ENCODE measurements at places on chromosomes 1 and 21. TPM values are rescaled to one million over a fixed set of nuclear protein-coding genes. Genes with fewer than 3 reads are reported as not detected.

The ZFP69B gene
- total RNA-seq: 7.7 TPM

The OR2L8 gene
- total RNA-seq: not detected

The CR1L gene
- not detected for total RNA-seq

The DAB1 gene
- total RNA-seq: 0.97 TPM

The IFI44 gene
- total RNA-seq: 77.1 TPM

The RGS4 gene
- not detected for total RNA-seq

The TSPAN1 gene
- 40.9 TPM for total RNA-seq

GRCh38 chr21:41979335-41979734 is 25.5 kb upstream of the C2CD2 start:
- H3K36me3 ChIP-seq: no peaks in the 10 kb centered on the region
- H3K4me1 ChIP-seq: no peaks in the 10 kb centered on the region
- no peak for DNase-seq
- H3K27ac ChIP-seq: no peak overlapping the region
- no peak overlapping the region for H3K4me3 ChIP-seq
- no peaks in the 10 kb centered on the region for H3K27me3 ChIP-seq

GRCh38 chr1:241263346-241263745 is 93.7 kb downstream of the RGS7 start:
- H3K4me1 ChIP-seq: no peaks in the 10 kb centered on the region
- H3K27ac ChIP-seq: no peak overlapping the region
- no peak for DNase-seq
- H3K27me3 ChIP-seq: no peaks in the 10 kb centered on the region
- no peaks in the 10 kb centered on the region for H3K36me3 ChIP-seq

DNA sequence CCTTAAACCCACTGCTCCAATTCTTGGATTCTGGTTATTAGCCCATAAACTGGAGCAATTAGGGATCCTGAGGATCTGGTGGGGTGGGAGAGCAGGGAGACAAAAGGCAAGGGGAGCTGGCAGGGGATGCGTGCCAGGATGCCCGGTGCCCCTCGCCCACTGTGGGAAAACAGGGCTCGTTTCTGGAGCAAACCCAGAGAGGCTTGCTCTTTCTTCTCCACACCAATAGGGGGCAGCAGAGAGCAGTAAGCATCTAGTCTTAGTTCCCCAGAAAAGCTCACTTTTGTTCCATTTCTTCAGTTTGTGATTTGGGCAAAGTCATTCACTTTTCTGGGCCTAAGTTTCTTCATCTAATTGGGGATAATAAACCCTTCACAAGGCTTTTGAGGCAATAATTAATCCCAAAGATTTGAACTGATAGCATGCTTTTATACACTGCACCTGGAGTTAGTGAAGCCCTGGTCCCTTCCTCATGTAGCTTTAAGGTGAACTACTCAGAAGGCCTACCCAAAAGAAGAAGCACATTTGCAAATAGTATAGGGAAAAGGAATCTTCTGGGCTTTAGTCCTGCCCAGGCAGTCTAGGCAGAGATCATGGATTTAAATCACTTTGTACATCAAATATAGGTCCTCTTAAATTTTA is 160.6 kb upstream of the USP24 start:
- no peak overlapping the region for H3K4me3 ChIP-seq
- no peaks in the 10 kb centered on the region for H3K36me3 ChIP-seq
- DNase-seq: peak; percentile 46
- no peaks in the 10 kb centered on the region for H3K27me3 ChIP-seq
- no peaks in the 10 kb centered on the region for H3K4me1 ChIP-seq
- H3K27ac ChIP-seq: peak overlapping the region; percentile 60

DNA sequence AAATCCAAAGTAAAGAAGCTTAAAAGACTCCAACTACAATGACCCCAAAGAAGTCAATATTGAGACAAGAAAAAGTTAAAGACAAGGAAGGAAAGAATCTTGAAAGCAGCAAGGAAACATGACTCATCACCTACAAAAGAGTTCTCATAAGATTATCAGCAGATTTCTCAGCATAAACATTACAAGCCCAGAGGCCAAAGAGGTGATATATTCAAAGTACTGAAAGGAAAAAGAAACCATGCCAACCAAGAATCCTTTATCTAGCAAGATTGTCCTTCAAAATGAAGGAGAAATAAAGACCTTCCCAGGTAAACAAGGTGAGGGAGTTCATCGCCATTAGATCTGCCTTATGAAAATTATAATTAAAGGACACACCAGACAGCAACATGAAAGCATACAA is 49.8 kb downstream of the CSMD2 start:
- H3K27me3 ChIP-seq: no peaks in the 10 kb centered on the region
- H3K27ac ChIP-seq: no peak overlapping the region
- H3K4me3 ChIP-seq: no peak overlapping the region
- no peak for DNase-seq
- no peaks in the 10 kb centered on the region for H3K4me1 ChIP-seq

DNA sequence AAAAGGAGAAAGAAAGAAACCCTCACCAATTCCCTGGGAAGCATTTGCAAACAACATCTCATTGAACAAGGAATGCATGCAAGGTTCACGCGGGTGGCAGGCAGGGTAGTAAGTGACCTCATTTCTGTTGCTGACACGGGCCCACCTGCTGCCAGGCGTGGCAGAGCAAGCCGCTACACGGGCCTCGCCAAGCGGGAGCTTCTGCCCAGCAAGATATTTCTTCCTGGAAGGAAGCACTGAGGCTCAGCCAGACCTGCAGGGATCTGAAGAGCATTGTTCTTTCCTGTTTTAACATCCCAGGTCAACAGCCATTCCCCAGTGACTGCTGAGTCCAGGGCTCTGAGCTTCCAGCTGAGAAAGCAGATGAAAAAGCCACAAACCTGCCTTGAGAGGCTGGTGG is 91.9 kb upstream of the IGSF21 start:
- DNase-seq: no peak
- H3K4me1 ChIP-seq: no peaks in the 10 kb centered on the region
- H3K27ac ChIP-seq: no peak overlapping the region
- H3K36me3 ChIP-seq: no peaks in the 10 kb centered on the region

DNA sequence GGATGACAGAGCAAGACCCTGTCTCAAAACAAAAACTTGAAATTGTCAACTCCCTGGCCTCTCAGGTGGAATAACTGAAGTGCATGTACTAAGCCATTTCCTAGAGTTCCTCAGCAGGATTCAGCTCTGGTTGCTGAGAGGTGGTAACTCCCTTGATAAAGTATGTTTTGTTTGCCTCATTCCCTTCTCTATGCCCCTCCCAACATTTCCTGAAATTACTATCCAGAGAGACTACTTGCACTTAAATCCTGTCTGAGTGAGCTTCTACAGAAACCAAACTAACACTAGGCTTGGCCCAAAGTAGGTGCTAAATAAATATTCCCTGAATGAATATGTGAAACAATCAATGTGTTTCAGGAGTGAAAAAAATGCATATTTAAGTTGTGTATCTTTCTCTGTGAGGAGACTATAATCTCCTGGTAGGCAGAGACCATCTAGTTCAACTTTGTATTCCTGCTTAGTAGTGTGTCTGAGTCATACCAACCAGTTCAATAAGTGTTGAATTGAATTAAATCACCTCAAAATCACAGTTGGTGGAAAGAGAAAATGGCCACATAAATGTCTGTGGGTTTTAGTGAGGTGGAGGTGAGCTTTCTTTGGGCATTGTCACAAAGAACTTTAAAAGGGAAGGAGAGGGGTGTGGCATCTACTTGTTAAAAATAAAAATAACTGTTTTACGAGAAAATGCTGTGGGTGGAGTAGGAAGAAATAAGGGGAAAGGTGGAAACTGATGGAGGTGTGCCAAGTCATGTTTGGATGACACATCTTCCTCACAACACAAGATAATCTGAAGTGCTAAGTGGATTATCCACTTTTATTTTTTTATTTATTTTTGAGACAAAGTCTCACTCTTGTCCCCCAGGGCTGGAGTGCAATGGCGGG is 12.6 kb downstream of the RIMKLA start:
- H3K4me3 ChIP-seq: no peak overlapping the region
- no peaks in the 10 kb centered on the region for H3K4me1 ChIP-seq
- H3K36me3 ChIP-seq: no peaks in the 10 kb centered on the region
- no peak overlapping the region for H3K27ac ChIP-seq

DNA sequence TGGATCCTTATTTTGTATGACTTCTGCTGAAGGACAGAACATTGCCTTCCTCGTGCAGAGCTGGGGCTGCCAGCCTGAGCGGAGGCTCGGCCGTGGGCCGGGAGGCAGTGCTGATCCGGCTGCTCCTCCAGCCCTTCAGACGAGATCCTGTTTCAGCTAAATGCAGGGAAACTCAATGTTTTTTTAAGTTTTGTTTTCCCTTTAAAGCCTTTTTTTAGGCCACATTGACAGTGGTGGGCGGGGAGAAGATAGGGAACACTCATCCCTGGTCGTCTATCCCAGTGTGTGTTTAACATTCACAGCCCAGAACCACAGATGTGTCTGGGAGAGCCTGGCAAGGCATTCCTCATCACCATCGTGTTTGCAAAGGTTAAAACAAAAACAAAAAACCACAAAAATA is 27.5 kb upstream of the KDM4A start:
- H3K27me3 ChIP-seq: no peaks in the 10 kb centered on the region
- H3K4me1 ChIP-seq: no peaks in the 10 kb centered on the region
- no peaks in the 10 kb centered on the region for H3K36me3 ChIP-seq

- DNase-seq: no peak
- H3K36me3 ChIP-seq: no peaks in the 10 kb centered on the region
- H3K27me3 ChIP-seq: no peaks in the 10 kb centered on the region
- no peaks in the 10 kb centered on the region for H3K4me1 ChIP-seq
These were observed 96.1 kb downstream of the IER5 start for GRCh38 chr1:181184621-181185020.

DNA sequence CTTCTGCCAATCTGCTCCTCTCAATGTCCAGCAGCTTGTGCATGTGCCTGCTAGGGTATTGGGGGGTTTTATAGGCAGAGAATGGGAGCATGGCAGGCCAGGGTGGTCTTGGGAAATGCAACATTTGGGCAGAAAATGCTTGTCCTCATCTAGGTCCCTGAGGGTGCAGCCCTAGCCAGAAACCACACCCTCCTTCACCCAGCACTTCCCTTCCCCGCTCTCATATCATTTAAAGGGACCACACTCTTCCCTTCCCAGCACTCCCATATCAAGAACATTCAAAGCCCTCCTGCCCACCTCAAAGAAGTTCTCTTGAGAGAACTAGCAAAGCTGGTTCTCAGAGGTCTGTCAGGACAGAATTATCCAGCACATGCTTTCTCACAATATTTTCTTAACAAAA is 62.1 kb downstream of the HSD3B1 start:
- H3K4me1 ChIP-seq: no peaks in the 10 kb centered on the region
- H3K4me3 ChIP-seq: no peak overlapping the region
- no peak for DNase-seq

DNA sequence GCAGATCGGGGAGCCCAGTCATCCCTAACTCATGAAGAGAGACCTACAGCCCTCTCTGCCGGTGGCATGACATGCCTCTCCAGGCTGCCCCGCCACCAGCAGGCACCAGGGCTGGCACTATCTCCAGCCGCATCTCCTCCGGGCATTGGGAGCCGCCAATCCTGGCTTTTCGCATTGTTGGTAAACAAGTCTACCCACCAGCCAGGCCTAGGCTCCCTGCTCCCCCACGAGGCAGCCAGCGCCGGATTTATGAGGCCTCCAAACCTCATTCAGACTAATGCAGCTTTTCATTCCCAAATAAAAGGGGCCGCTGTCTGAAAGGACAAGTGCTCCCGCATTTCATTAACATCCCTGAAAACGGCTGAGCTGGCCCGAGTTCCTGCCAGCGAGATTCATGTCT is 3.4 kb upstream of the GRIK3 start:
- no peaks in the 10 kb centered on the region for H3K4me1 ChIP-seq
- H3K36me3 ChIP-seq: no peaks in the 10 kb centered on the region
- no peak overlapping the region for H3K4me3 ChIP-seq
- DNase-seq: no peak
- no peak overlapping the region for H3K27ac ChIP-seq

DNA sequence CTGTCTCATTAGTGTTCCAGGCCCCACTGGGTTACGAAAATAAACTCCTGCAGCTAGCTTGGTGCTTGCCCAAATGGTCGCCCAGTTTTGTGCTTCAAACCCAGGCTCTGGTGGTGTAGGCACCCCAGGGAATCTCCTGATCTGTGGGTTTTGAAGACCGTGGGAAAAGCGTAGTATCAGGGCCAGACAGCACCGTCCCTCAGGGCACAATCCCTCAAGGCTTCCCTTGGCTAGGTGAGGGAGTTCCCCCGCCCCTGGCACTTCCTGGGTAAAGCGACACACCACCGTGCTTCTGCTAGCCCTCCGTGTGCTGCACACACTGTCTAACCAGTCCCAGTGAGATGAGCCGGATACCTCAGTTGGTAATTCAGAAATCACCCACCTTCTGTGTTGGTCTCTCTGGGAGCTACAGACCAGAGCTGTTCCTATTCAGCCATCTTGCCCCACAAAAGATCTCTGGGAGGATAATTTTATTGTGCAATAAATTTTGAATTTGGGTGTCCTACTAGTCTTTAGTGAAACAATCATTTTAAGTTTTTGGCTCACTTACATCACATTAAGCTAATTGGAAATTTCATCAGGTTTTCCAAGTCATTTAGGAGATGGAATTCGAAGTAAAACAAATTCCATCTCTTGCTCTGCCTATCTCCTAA is 9.4 kb upstream of the SLC25A24 start:
- H3K36me3 ChIP-seq: no peaks in the 10 kb centered on the region
- DNase-seq: no peak
- no peaks in the 10 kb centered on the region for H3K4me1 ChIP-seq
- no peaks in the 10 kb centered on the region for H3K27me3 ChIP-seq
- H3K4me3 ChIP-seq: no peak overlapping the region

GRCh38 chr1:185938396-185938795 is 204.2 kb downstream of the HMCN1 start:
- no peaks in the 10 kb centered on the region for H3K36me3 ChIP-seq
- H3K4me3 ChIP-seq: no peak overlapping the region
- no peaks in the 10 kb centered on the region for H3K27me3 ChIP-seq

- no peaks in the 10 kb centered on the region for H3K36me3 ChIP-seq
- peaks cover 17% of the 10 kb centered on the region for H3K4me1 ChIP-seq
- H3K4me3 ChIP-seq: no peak overlapping the region
These were observed 42.0 kb downstream of the PRRX1 start for GRCh38 chr1:170705981-170706380.

DNA sequence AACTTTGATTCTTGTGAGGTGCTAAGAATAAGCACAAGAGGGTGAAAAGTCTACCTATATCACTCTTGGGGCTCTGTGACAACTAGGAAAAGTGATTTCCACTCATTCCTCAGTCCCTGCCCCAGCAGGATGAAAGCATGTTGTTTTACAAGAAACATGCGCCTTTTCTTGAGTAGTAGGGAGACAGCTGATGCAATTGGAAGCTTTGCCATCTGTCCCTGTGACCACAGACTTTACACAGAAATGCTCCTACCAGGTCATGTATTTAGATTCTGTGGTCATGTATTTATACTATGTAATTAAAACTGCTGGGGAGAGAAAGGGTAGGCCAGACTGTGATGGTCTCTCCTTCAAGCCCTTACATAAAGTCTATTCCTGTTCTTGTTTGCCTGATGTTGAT is 445.5 kb downstream of the PTPRC start:
- no peaks in the 10 kb centered on the region for H3K27me3 ChIP-seq
- DNase-seq: no peak
- H3K4me1 ChIP-seq: no peaks in the 10 kb centered on the region
- H3K27ac ChIP-seq: no peak overlapping the region

GRCh38 chr1:178407215-178407614 is 89.5 kb downstream of the CLEC20A start:
- H3K27me3 ChIP-seq: no peaks in the 10 kb centered on the region
- DNase-seq: no peak
- H3K27ac ChIP-seq: no peak overlapping the region
- H3K36me3 ChIP-seq: no peaks in the 10 kb centered on the region
- no peak overlapping the region for H3K4me3 ChIP-seq
- H3K4me1 ChIP-seq: no peaks in the 10 kb centered on the region

GRCh38 chr1:84969489-84970250 is 27.2 kb downstream of the MCOLN2 start:
- H3K4me3 ChIP-seq: no peak overlapping the region
- no peak overlapping the region for H3K27ac ChIP-seq
- no peak for DNase-seq
- H3K36me3 ChIP-seq: no peaks in the 10 kb centered on the region
